CD4-positive, alpha-beta T cell treated with Interleukin-12 subunit alpha and Interleukin-12 subunit beta, for 1 hour (primary cell): ENCODE measurements at places on chromosomes 13 and 19.

DNA sequence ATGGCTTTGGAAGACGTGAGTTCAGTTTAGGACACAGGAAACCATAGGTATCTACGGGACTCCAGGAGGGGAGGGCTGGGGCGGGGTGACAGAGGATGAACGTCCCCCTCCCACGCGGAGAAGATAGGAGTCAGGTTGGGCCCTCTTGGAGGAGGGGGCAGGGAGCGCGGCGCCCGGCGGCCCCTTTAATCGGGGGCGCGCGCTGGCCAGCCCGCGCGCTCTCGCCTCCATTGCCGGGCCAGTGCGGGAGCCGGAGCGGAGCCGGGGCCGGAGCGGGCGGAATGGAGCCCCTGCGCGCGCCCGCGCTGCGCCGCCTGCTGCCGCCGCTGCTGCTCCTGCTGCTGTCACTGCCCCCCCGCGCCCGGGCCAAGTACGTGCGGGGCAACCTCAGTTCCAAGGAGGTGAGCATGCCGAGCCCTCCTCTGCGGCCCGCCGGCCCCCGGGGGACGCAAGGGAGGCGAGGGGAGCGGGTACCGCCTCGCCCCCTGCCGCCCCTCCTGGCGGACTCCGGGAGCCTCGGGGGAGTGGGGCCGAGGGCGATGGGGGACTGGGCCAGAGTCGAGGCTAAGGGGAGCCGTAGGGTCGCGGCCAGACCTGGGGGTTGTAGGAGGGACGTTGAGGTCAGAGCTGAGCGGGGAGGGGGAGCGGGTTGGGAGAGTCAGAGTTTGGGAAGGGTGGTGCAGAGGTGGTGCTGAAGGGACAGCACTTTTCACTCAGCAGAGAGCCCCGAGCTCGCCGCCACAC is at the start of gene TMEM145:
Gene TMEM145 (plus strand): TSS at position 214 of the 744 bp plus-strand sequence. CDS start 68 bp downstream, at position 282.
- DNase-seq = peak; percentile 35

GRCh38 chr19:18156841-18157464 is 4.0 kb downstream of the PIK3R2 start:
- no peak for DNase-seq

GRCh38 chr19:34269968-34270621 is 15.7 kb downstream of the GARRE1 start:
- peak; percentile 86 for DNase-seq

DNA sequence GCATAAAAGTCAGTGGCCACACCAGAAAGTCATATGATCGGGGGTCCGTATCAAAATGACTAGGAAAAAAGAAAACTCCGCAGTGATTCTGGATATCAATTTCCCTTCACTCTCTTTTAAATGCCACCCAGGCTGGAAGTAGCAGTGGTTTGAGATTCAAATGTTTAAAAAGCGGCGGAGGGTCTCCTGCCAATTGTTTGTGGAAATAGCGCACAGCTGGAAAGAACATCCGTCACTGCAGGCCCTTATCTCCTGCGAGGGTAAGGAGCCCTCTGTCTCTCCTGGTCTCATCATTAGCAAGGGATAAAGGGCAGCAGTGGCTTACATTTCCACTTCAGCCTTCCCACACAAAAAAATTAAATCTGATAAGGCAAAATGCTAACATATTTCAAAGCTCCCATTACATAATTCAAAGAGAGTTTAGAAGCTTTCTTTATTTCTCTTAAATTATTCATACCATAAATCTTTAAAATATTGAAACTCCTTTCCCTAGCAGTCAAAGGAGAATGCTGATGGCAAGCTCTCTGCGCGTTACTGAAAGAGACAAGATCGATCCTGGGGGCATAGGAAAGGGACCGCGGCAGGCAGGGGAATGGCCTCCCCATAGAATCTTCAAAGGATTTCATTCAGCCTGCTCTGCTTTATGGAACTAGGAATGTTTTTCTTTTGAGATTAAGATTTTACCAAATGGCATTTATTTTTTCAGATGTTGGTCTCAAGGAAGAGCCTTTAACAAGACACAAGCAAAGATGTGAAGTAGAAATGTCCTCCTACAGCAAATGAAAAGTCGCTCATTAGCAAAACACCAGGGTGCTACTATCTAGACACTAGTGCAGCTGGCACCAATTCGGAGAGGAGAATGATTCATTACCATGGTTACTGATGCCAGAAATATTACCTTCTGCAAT is 35.0 kb downstream of the AMER2 start:
- no peak for DNase-seq

GRCh38 chr19:45406226-45407090 is at the start of gene POLR1G:
TSS of gene POLR1G (plus strand) at chr19:45406644. CDS start at chr19:45406697, 53 bp downstream.
- DNase-seq = peak; percentile 81

- DNase-seq = no peak
These were observed 148.9 kb downstream of the SIPA1L3 start for GRCh38 chr19:38055655-38056521.

DNA sequence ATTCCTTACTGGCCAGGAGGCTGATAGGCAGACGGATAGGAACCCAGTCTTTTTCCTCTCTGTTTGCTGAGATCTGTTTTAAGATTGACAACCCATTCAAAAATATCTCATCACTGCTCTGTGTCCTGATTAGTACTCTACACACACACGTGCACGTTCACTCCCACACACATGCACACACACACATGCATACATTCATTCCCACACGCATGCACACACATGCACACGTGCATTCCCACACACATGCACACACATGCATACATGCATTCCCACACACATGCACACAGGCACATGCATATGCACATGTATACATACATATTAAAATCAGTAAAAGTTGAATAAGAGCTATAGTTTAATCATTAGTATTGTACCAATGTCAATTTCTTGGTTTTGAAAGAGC is 80.6 kb upstream of the SIAH3 start:
- no peak for DNase-seq

- no peak for DNase-seq
These were observed 861.9 kb upstream of the SLITRK1 start for GRCh38 chr13:84744203-84744602.

DNA sequence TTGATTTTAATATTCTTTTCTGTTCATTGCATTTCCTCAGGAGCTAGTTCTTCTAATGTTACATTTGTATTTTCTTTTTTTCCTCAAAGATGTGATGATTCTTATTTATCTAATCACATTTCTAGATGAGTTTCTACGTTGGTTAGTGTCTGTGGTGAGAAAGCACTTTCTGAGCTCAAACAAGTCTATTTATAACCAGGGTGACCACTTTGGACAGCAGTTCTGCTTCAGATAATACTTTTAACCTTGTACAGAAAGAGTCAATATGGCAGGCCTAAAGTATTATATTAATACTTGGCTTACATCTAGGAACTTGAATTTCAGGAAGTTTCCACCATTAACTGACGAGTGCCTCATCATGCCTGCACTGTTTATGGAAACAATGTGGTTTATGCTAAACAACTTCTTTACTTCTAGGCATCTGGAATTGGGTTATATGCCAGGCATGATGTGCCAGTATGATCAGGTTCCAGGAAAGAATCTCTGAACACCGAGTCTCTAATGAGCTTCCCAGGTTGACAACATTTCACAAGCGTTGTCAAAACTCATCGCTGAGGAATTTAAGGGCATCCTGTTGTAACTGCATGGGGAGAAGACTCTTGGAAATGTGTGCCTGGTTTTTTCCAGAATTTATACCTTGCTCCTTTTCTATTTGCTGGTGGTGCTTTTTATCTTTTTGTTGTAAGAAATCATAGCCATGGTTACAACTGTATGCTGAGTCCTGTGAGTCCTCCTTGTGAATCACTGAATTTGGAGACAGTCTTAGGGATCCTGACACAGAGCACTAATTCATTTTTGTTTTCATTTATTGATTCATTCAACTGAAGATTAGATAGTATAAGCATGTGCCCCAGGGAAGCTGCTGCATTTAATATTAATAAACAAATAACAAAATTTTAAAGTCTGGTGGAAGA is 344.4 kb upstream of the PCDH9 start:
- no peak for DNase-seq

DNA sequence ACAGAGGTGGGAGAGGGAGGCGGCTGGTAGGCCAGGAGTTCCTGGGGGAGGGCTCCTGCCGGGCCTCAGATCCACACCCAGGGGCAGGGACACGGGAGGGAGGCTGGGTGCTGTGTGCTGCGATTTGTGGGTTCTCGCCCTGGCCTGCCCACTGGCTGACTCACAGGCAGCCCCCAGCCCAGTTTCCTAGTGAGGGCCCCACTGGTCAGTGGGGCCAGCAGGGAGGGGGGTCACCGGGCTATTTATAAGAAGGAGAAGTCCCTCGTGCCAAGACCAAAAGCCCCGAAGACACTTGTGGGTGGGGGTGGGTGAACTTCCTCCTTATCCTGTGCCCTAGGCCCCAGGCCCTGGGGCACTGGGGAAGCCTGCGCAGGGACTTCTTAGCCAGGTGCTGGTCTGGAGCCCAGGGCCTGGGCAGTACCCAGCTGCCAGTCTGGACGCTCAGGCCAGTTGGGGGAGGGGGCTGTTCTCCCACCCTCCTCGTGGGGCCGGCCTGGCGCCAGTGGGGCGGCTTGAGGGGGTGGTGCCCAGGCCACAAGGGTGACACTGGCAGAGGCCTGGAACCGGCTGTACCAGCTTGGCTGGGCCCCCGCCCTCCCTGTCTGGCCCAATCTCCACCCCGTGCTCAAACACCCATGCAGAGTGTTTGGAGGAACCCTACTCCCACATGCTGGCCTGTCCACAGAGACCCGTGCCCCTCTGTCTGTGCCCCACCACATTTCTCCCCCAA is 5.0 kb upstream of the JUNB start:
- peak; percentile 42 for DNase-seq

DNA sequence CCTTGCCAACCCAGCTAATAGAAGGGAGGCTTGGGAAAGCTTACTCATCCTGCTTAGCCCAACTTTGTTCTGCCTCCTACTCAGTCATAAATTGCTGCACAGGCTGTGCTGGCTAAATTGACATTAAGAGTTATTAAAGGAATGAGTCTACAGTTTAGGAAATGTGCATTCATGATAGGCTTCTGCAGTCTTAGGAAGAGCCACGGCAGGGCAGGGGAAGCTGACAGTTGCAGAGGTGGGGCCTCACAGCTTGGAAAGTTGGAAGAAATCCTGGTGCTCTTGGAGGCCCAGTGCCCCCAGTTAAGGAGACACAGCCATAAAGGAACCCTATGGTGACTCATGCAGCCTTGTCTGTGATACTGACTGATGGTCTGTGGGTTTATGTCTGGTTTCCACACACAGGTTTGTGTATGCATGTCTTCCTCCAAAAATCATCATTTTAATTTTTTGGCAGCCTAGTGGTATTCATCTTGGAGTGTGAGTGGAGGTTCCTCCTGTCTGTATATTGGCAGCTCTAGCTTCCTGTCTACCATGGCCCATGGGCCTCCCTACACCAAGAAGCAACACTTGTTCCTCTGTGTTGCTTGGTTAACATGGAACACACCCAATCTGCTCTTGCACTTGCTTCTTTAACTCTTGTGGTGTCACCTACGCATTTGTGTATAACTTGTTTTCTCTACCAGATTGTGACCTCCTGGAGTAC is 135.0 kb upstream of the KL start:
- DNase-seq = no peak
